ENCODE measurements at places on chromosomes 7 and 10. TPM values are rescaled to one million over a fixed set of nuclear protein-coding genes. Genes with fewer than 3 reads are reported as not detected.
A peak's percentile ranks its signal among the peaks of the same experiment; 100 is the strongest.

The AHCYL2 gene
- 8.6 TPM for total RNA-seq

DNA sequence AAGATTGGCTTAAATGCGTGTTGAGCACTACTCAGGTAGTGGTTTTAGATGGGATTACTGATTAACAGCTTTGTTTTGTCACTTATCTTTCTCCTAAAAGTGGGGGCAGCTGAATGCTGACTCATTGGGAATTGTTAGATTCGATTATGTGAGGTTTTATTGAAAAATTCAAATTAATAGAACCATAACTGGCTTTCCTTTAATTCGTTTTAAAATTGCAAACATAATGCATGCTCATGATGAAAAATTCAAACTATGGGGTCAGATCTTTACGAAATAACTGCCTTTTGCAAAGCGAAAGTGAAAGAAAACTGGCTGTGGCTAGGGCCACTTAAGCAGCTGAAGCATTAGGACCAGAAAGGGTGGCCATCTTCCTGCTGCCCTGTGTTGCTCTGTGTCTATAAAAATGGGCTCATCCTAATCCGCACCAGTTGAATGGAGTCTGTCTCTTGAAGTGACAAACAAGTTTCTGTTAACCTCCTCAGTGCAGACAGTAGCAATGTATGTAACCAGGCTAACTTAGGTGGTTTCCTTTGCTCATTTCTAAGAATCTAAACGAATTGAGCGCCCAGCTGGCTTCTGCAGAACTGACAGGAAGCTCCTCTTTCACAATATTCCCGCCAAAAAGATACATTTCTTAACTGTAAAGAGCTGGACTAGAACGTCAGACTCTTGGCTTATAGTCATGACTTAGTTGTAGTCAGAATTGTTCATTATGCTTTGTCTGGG is 27.8 kb downstream of the DENND10 start:
- DNase-seq, result peak; percentile 9

The UTF1 gene
- not detected for total RNA-seq

- DNase-seq, result no peak
Observed at GRCh38 chr7:73971322-73971703, 56.7 kb upstream of the ELN start.

DNA sequence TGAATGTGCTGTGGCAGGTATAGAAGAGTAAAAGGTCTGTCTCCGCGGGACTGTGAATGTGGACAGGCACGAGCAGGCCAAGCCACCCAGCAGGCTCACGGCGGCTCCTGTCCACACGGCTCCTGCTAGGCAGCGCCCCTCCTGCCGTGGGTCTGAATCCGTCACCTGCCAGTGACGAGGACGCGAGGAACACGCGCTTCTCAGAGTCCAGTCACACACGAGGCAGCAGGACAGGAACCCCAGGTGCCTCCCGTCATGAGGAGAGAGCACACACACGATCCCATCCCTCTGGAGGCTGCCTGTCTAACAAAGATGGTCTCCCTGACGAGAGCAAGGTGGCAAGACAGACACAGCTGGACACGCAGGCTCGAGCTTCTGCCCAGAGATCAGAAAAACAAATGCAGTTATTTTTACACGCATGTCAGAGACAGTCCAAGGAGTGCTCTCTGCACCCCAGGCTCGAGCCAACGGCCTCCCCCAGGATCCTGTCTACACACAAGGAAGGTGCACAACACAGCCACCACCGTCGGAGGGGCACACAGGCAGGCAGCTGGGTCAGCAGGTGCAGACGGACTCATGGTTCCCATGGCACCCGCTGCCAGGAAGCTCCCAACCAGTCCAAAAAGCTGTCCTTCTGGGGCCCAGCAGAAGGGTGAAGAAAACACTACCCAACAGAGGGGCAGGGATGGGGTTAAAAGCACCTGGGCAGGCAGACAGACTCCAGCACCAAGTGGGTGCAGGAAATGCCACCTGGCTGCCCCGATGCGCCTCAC is 103.2 kb downstream of the MAD1L1 start:
- DNase-seq, result no peak

DNA sequence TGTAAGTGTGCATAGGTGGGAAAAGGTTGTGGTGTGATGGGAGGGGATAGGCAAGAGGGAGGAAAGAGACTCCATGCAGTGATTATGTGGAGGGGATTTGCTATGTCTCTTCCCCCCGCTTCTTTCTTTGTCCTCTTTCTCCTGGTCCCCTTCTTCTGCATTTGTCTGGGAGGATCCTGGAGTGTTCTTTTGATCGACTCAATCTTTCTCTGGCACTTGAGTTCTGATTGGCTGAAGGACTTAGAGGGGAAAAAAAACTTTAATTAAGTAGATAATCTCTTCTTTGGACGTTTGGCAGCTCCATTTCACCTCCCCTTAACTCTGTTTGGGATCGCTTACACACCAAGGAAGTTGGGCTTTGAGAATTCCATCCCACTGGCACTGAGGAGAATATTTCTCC is at the start of gene WNT8B:
Gene WNT8B (plus strand): TSS at position 301 of the 400 bp plus-strand sequence. CDS start 160 bp downstream, outside the sequence.
- DNase-seq, result no peak

The ITGB8 gene
- 25.4 TPM for total RNA-seq

DNA sequence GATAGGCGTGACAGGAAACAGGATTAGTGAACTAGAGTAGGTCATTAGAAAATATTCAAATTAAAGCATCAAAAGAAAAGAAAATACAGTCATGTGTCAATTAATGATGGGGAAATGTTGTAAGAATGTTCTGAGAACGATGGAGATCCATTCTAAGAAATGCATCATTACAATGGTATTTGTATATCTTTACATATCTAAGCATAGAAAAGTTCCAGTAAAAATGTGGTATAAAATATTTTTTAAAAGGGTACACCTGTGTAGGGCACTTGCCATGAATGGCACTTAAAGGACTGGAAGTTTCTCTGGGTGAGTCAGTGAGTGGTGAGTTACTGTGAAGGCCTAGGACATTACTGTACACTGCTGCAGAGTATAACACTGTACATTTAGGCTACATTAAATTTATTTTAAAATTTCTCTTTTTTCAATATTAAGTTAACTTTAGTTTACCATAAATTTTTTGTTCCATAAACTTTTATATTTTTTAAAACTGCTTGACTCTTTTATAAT is 282.5 kb downstream of the BMPER start:
- DNase-seq, result no peak

DNA sequence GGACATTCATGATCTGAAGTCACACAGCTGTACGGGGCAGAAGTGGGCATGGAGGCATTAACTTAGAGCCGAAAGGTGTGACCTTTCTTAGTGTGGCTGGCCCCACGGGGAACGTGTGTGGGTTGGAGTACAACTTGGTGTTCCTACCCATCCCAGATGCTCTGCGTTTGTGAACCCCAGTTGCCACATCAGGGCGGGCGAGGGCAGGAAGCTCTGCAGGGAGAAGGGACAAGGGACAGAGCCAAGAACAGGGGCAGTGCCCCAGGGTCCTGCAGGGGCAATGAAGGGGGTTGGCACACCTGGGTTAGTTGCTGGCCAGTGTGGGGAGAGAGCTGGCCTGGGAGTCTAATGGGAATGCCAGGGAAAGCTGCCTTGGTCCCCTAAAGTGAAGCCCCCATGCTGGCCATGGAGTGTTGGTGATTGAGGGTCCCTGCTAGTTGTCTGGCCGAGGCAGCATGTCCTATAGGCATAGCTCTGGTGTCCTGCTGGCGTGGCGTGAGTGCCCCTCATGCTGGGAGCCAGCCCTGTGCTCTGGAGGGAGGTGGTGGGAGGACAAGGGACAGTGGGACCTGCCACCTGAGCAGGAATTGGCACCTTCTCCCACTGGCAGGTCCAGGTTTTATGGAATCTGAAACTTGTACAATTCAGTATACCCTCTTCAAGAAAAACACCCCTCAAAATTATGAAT is 18.9 kb downstream of the HTRA1 start:
- no peak for DNase-seq

DNA sequence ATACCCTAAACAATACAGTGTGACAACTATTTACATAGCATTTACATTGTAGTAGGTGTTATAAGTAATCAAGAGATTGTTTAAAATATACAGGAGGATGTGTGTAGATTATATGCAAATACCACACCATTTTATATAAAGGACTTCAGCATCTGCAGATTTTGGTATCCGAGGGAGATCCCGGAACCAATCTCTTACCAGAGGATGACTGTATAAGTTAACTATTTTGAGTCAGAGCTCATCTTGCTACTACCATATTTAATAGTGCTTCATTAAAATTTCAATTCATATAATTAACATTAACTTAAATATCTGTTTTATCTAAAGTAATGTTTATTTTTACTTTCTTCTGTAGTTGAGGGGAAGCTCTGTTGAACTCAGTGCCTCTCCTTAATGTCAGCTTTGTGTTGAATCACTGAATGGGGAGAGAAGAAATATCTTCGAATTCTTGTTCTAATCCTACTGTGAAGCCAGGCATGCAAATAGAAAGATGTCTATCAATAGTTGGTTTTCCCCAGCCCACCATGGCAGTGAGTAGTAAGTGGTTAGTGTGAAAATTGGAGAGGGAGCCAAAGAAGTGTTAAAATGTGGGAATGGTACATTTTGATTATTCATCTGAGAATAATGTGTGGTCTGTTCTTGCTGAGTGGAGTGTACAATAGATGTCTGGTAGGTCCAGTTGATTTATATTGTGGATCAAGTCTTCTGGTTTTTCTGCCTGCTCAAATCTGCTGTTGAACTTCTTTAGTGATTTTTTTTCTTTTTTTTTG is 90.1 kb upstream of the CYP26C1 start:
- no peak for DNase-seq

DNA sequence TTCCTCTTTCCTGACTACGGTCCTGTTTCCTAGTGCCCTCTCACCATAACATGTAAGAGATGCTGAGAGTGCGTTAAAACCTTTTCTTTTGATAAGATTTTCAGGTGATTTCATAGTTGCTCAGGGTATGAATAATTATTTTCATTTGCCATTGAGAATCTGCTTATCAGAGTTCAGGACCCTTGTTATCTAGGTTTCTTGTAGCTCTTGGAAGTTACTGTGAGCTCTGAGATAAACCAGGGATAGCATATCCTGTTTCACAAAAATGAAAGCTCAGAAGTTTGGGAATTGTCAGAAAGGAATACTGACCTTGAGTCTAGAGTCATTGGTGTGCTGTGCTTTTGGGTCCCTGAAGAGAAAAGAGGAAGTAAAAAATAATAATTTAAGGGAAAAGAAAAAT is 76.8 kb upstream of the PRKG1 start:
- no peak for DNase-seq

The CTTNBP2 gene
- total RNA-seq, result 1.0 TPM

DNA sequence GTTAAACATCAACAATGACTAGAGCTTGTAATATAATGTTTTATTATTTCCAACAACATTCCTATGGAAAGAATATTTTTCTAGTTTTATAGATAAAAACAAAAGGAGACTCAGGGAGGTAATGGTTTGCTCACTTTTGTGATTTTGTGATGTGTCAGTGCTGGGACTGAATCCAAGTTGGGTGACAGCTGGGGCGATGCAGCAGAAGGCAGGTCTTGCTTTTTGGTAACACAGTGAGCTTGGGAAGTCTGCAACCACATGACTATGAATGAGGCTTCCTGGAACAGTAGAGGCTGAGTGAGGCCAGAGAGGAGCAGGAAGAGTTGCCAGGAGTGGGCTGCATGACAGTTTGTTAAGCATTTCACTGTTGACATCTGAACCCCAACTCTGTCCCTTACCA is 4.9 kb upstream of the YKT6 start:
- no peak for DNase-seq

The PPP1R17 gene
- not detected for total RNA-seq

The KIF5B gene
- 51.0 TPM for total RNA-seq

The SLC26A5 gene
- total RNA-seq, result not detected

DNA sequence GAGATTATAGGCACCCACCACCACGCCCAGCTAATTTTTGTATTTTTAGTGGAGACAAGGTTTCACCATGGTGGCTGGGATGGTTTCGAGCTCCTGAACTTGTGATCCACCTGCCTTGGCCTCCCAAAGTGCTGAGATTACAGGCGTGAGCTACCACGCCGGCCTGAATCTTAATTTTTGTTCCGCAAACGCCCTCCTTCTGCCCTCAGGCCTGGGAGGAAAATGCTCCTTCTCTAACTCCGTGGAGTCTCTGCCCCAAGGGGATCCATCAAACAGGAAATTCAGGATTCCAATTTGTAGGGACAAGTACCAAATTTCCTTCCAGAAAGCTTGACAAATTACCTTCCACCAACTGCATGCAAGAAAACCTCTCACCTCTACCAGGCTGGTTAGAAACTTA is 43.2 kb downstream of the RBAK start:
- peak; percentile 26 for DNase-seq

DNA sequence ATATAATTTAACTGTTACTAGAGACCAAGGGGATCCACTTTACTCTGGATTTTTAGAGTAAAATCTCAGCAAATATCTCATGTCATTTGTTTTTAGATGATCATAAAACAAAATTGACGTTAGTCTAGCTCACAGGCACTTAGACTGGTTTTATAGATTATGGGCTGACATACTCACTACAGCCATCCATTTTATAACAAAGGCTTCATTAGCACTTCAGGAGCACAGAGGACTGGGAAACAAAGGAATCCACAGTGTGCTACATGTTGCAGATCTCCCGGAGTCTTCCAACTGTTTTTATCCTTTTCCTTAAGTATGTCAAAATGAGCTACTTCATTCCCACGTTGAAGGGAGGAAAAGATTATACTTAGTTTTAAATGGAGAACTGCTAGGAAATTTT is 15.9 kb upstream of the SCRN1 start:
- DNase-seq, result no peak

- DNase-seq, result no peak
Observed at GRCh38 chr7:71976645-71977044, 435.5 kb downstream of the CALN1 start.

- DNase-seq, result no peak
Observed at GRCh38 chr7:22210355-22210754, 146.6 kb downstream of the RAPGEF5 start.

The C10orf120 gene
- total RNA-seq, result not detected

- no peak for DNase-seq
Observed at GRCh38 chr10:61950449-61951143, 49.1 kb downstream of the ARID5B start.

The SPDYE5 gene
- not detected for total RNA-seq

DNA sequence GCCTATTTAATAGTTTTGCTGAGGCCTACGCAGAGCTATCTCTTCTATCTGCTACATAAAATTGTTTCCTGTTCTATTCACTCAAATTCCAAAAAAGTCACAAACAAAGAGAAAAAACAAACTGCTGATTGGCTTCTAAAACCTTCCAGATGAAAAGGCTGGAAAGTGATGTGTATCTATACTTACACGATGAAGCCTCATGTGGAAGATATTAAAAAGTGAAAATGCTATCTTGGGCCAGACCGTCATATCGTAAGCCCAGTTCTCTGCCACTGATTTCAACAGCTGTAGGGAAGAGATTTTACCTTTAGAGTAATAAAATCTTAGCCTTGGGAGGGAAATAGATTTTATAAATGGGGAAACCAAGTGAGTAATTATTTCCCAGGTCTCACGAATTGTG is 394.8 kb downstream of the KIF20B start:
- no peak for DNase-seq

GRCh38 chr10:95574649-95575365 is 13.6 kb upstream of the SORBS1 start:
- DNase-seq, result no peak

DNA sequence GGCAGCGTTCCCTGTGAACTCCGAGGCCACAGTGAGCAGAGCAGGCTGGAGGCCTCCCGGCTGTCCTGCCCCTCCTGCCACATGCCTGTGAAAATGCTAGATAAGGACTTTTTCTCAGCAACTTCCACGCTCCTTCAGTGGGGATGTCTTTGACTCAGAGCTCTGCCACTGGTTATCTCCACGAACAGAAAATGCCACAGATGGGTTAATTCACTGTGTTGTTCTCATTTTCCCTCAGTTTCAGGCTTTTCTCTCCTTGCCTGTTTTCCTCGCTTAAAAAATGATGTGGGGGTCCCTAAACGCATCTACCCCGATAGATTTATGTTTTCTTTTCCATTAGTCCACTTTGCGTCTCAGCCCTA is 51.3 kb downstream of the IKZF1 start:
- no peak for DNase-seq

The MKX gene
- total RNA-seq, result not detected

GRCh38 chr10:6274484-6274883 is 71.8 kb downstream of the PFKFB3 start:
- DNase-seq, result no peak

Measured in HT-29 (cell line).